ENCODE measurements at places on chromosomes 7 and 10.

GRCh38 chr7:110911632-110912031, 179.3 kb upstream of the LRRN3 start:
- DNase-seq: no peak

DNA sequence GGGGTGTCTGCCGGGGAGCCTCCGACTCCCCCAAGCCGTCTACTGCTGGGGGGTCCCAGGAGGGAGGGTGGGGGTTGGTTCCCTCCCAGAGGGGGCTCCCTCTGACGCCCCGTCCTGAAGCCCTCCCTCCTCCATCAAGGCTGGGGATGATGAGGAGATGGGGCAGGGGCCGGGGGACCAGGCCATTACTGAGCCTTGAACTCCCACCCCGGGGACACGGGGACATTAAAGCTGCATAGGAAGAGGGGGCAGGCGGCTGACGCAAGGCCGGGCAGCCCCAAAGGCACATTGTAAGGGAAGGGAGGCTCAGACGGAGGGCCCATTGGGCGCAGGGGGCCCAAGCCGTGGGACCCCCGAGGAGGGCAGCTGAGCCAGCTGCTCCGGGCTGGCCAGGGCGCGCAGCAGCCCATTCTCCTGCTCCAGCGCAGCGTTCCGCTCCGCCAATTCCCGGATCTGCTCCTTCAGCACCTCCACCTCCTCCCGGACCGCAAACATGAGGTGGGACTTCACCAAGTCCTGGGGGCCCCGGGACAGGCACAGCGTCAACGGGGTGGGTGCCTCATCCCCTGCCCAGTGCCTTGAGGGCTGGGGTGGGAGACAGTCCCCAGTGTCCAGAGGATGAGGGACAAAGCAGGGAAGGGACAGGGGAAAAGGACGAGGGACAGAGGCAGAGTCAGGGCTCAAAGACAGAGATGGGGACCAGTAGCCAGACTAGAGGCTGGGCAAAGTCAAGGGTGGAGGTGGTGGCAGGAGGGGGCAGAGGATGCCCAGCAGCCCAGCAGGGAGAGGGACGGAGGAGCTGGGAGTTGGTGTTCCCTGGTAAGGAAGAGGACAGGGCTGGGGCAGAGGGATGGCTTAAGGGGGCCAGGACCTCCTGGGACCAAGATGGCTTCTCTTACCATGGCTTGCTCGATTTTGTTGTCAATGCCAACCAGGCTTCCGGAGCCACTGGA, 2.9 kb upstream of the SPACDR start:
- no peak for DNase-seq

DNA sequence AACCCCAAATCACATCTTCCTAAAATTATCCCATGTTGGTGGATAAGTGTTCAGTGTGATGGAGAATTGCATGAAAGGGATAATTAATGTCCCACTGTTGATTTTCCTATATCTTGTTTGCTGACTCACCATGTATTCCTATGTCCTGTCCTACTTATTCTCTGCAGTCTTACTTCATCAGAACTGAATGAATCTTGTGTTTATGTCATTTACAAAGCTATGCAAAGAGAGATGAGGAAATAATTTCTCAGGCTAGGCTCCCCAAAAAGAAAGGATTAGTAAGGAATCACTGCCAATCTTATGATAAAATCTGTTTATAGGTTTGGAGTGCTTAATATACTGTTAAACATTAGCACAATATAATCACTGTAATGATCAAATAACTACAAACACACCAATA, 360.8 kb downstream of the CRPPA start:
- no peak for DNase-seq

- no peak for DNase-seq
Measured at GRCh38 chr7:144523621-144524020, 120.1 kb upstream of the NOBOX start.

DNA sequence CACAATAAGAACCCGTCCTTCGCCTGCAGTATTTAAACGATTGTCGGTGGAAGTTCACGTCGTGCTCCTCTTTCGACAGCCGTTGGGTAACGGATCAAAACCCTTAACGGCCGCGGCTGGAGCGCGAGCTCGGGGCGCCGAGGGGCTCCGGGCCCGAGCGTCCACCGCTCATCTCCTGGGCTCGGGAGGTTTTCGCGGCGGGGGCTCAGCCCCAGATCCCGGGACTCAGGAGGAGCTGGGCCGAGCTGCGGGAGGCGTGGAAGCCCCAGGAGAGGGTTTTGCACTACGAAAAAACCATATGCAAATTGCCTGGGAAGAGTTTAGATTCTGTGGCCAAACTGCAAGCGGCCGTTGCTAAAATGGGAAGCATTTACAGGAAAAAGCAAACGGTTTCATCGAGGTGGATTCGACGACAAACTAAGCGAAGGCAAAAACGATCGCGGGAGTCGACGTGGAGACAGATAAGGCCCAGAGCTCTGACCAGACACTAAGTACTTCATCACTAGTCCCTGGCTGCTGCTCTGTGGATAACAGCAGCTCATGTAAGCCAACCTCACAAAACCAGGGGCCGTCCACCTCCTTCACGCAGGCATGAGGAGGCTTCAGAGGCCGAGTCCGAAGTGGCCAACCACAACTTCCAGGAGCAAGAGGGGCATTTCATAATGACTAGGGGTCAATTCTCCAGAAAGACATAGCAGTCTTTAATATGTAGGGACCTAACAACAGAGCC, 129.7 kb downstream of the MARCHF5 start:
- no peak for DNase-seq

GRCh38 chr7:4174016-4174415, 508.1 kb upstream of the FOXK1 start:
- no peak for DNase-seq

DNA sequence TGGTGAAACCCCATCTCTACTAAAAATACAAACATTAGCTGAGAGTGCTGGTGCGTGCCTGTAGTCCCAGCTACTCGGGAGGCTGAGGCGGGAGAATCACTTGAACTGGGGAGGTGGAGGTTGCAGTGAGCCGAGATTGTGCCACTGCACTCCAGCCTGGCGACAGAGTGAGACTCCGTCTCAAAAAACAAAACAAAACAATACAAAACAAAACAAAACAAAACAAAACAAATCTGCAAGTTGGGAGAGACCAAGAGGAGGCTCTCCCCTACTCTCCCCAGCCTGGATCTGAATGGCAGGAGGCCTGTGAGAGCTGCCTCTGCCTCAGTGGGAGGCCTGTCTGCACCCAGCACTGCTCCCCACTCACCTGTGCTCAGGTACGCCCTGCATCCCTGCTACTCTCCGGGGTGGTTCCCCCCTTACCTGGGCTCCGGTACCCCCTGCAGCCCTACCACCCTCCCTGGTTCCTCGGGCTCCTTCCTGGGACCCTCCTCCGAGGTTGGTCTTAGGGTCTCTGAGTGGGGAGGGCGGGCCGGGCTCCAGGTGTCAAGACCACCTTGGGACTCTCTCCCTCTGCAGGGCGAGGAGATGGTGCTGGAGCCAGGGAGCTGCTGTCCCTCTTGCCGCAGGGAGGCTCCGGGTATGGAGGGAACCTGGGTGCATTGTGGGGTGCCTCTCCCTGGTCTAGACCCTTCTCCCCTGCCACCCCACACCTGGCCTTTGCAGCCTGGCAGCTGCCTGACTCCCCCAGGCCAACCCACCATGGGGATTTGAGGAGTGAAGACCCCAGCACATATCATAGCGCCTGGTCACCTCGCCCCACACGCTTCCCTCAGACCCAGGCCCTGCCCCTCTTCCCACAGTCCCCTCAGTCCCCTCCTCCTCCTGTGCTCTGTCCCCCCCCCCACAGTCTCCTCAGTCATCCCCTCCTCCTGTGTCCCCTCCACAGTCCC, 9.5 kb upstream of the ZNF862 start:
- no peak for DNase-seq

DNA sequence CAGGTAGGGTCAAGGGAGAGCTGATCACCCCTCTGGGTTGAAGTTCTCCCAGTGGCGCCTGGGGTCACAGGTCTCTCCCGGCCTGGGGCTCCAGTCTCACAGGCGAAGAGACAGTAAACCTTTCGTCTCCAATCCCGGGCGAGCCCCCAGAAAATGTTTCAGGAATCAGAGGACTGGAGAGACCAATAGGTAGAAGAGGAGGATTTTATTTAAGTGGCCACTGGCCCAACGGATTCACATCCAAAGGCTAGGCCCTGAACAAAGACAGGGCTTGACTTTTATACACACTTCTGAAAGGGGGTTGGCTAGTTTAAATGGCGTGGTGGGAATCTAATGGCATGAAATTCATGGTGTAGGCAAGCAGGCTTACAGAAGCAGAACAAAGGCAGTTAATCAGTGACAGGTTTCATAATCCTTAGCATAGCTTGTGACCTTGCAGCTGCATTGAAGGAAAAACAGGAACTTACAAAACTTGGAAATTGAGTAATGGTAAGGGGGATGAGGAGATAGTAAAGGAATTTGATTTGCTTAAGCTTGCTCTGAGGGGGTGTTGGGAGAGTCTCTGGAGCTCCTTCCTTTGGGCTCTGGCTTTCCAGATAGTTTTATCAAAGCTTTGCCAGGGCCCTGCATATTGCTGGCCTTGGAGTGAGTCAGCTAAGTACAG, 105.5 kb downstream of the TRIM24 start:
- DNase-seq: no peak

GRCh38 chr7:2158331-2159175, 74.2 kb downstream of the MAD1L1 start:
- no peak for DNase-seq

GRCh38 chr10:49389361-49389933, 6.4 kb downstream of the DRGX start:
- DNase-seq: no peak

- no peak for DNase-seq
Measured at GRCh38 chr7:63925262-63925625, 73.4 kb upstream of the ZNF722 start.

DNA sequence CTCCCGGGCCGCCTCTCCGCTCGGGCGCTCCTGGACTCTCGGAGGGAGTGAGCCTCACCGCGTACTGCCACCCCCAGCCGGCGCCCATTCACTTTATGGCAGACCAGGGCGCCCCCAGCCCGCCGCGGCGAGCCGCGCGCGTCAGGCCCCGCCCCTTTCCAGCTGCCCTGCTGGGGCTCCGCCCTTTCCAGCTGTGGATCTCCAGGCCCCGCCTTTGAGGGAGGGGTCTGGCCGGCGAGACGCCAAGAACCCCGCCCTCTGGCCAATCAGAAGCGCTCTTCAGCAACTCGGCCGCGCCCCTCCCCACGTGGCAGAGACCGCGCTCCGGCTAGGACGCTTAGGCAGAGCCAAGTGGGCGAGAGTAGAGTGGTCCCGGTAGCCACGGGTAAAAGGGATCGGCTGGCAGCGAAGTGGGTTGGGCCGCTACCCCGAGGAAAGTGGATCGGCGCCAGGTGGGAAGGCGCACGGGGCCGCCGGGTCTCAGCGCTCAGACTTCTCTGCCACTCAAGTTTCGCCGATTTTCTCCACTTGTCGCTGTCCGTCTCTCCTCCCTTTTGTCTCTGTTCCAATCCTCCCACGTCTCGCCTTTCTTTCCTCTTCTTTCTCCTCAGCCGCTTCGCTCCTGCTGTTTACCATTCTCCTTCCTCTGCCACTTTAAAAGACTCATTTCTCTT, at the start of gene PITX3:
Gene PITX3, minus strand, starts transcription at position 69 of the 674 bp plus-strand sequence. CDS start 9,432 bp downstream, outside the sequence.
- peak; percentile 86 for DNase-seq
